ENCODE measurements at places on chromosomes 12 and 14.
A peak's percentile ranks its signal among the peaks of the same experiment; 100 is the strongest.

DNA sequence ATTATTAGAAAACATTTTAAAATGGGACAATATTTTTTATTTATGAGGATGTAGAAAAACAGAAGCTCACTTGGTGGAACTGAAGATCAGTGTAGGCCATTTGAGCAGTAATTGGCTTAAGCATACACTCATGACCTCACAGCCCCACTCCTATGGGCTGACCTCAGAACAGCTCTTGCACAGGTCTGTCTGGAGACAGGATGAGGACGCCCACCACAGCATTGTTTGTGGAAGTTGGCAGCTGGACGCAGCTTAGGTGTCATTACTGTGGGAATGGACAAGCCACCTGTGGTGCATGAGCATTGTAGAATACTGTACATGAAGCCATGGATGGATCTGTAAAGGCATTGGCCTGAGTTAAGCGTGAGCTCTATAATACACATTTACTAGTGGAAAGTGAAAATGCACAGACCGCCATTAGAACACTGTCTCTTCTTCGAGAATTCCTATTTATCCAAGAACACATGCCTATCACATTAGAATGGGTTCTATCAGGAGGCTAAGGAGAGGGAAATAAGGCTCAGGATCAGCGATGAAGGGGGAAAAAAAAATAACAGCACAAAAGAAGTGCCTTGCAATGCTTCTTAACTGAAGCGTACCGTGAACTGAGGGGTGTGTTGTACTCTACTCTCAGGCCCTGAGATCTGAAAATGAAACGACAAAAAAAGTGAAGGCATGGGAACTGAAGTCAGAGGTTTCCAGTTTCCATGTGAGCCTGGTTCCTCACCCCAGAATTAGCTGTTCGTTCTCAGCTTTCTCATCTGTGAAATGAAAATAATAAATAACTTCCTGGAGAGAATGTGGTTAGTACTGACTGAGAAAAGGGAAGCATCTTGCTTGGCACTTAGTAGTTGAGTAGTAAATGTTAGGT, 33.6 kb downstream of the KCNA1 start:
- DNase-seq: no peak

DNA sequence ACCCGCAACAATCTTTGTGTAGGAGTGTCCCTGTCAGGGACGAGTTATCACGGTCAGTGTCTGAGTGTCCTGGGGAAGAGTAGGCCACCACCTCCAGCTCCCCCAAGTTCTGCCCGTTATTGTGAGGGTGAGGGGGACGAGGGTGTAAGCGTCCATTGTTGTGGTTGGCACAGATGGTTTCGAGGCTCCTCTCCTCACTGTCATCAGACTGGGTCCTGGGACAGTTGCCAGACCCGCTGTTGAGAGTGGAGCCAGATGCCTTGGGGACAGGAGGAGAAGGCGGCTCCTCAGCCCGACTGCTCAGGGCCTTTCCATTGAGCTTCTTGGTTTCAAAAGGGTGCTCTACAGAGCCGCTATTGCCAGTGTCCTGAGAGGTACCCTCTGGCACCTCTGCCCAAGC, 74.9 kb upstream of the ACTN1 start:
- DNase-seq: no peak

DNA sequence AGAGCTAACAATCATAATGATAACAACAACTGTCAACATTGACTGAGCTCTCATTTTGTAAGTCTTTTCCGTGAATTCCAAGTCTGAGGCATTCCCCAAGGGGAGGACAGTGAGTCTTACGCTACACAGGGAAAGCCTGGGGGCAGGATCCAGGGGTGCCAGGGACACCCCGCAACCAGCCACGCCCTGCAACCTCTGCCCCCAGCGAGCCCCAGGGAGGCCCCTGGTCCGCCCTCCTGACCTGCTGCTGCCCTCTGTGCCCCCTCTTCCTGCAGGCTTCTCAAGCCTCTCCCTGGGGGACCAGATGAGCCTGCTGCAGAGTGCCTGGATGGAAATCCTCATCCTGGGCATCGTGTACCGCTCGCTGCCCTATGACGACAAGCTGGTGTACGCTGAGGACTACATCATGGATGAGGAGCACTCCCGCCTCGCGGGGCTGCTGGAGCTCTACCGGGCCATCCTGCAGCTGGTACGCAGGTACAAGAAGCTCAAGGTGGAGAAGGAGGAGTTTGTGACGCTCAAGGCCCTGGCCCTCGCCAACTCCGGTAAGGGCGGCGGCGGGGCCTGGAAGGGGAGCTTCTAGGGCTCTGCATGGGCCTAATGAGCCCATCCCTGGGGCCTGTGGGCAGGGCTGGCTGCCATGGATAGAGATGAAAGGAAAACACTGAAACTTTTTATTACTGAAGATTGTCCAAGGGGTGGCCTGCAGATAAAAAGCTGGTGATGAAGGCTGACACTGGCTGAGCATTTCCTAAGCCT, 115.4 kb downstream of the ESRRB start:
- no peak for DNase-seq

DNA sequence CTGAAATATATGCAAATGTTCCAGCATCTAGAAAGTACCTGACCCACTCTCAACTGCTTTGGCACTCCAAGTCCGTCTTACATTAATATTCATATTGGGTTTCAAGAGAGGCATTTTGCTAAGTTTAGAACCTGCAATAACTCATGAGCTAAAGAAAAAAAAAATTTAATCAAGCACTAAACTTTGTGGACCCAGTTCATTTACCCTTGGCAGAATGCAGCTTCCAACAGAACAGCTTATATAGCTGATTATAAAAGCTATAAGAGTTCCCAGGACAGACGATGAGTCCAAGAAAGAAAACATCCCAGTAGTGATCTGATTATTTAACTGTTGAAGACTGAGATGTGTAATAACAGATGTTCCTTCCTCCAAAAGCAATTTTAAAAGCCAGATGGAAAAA, 592.0 kb downstream of the KCNH5 start:
- DNase-seq: no peak

DNA sequence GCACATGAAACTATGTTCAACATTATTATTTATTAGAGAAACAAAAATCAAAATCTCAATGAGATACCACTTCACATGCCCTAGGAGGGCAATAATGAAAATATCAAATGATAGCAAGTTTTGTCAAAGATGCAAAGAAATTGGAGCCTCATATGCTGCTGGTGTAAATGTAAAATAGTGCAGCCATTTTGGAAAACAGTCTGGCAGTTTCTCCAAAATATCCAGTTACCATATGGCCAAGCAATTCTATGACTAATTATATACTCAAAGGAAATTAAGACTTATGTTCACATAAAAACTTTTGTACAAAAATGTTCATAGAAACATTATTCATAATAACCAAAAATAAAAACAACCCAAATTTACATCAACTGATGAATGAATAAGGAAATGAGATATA, 313.6 kb upstream of the LMO3 start:
- DNase-seq: no peak

GRCh38 chr12:68623984-68624383, 13.3 kb downstream of the RAP1B start:
- DNase-seq: peak; percentile 75

GRCh38 chr12:27999521-27999920, 27.0 kb upstream of the PTHLH start:
- DNase-seq: peak; percentile 5

- DNase-seq: no peak
Measured at GRCh38 chr12:107782067-107782466, 7.6 kb downstream of the ASCL4 start.

DNA sequence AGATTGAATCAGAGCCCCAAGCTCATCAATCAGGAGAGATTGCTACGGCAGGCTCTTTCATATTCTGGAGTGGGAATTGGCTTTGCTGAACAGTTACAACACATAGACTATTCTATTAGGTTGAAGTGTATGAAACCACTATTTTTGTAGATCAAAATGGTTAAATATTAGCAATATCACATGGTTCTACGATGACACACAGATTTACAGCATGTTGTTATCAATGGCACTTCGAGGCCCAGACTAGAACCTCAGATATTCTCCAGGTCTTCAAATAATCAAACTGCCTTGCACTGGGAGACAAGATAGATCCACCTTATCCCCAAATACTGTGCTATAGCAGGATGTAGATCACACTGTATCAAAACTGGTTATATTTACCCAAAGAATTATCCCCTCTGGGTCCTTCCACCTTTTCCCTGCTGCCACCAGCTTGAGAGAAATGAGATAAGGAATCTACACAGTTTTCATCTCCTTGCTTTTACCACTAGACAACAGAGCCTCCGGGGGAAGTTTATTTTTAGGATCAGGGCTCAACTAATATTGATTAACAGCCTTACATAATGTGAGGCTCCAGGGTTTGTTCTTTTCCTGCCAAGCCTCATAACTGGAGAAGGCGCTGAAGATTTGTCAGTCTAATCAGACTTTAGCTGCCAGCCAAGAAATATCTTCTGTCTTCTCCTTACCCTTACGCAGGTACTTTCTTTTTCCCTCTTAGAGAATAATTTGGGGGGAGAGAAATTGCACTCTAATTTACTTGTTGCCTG, 507.1 kb downstream of the DIO2 start:
- DNase-seq: no peak

DNA sequence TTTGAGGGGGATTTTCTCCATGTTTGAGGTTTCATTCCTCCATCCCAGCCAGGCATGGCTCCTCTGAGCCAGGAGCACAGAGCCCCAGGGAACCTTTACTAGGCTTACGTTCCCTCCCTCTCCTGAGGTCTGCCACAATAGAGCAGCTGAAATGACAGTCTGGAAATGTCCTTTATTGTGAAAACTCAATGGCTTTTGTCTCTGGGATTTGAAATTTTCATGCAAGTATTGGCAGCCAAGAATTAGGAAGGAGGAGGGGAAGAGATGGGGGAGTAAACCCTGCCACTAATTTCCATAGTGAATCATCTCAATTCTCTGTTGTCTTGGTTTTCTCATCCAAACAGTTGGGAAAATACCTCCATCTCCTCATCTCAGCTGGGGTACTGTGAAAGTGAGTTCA, 2.6 kb upstream of the PLEKHG3 start:
- no peak for DNase-seq

DNA sequence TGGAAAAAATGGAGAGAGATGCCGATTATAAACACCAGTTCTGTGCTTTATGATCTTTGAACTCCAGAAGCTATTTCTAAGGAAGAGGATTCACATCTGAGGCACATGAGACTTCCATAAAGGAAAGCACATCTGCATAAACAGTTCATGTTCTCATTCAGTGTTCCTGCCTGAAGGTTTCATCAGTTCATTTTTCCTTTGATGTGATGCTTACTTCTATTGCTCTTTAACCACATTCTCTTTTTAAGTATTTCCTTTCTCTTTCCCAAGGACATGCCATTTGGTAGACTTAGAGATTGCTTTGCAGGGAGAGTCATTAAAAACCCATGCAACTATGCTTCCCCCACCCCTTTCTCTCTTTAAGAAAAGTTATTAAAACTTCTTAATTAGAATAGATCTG, 387.0 kb upstream of the FLRT2 start:
- no peak for DNase-seq

All from ELR (cell line).